Stimulated activated CD4-positive, alpha-beta T cell treated with anti-CD3 and anti-CD28 coated beads, Interleukin-12 subunit alpha, Interleukin-12 subunit beta, amount 100 ng/mL, for 4 hours (primary cell): ENCODE measurements at places on chromosomes 4 and X.

DNA sequence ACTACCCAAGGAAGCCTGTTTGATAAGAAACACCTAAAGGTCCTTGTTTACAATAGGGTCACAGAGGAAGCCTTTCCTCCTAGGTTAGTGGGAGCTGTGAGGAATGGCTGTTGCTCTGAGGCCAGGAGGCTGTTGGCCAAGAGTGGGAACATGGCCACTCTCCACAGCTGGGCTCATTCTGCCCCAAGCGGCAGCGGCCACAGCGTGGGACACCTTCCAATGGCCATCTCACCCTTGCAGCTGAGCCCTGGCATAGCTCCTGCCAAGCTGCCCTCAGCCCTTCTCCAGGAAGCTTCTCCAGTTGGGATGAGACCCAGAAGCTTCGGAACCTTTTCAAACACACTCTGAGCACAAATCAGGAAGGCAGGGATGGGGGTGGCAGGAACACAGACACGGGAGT is 111.8 kb upstream of the MAP3K15 start:
- no peak for DNase-seq

DNA sequence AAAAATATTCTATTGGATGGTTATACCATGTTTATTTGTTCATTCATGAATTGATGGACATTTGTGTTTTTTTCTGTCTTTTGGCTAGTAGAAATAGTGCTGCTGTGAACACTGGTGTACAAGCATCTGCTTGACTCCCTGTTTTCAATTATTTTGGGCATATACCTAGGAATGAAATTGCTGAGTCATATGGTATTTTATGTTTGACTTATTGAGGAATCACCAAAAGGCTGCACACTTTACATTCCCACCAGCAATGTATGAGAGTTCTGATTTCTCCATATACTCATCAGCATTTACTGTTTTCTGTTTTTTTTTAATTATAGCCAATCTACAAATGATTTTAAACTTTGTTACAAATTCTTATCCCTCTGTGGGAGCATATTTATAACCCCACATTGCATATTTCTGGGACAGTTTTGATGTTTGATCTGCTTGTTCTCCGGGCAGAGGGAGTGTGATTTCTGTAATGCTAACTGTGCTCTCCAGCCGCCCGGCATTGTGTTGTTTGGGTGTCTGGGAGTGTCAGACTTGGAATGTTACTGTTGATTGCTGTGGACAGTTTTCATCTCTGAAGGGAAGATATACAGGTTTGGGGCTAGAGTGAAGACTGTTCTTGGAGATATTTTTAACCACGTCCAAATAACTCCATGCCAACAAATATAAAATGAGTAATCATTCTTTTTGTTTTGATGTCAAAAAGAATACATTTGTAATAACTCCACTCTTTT is 60.5 kb upstream of the PGRMC2 start:
- DNase-seq, result no peak

GRCh38 chr4:80875642-80876041 is 154.9 kb upstream of the BMP3 start:
- DNase-seq, result no peak

DNA sequence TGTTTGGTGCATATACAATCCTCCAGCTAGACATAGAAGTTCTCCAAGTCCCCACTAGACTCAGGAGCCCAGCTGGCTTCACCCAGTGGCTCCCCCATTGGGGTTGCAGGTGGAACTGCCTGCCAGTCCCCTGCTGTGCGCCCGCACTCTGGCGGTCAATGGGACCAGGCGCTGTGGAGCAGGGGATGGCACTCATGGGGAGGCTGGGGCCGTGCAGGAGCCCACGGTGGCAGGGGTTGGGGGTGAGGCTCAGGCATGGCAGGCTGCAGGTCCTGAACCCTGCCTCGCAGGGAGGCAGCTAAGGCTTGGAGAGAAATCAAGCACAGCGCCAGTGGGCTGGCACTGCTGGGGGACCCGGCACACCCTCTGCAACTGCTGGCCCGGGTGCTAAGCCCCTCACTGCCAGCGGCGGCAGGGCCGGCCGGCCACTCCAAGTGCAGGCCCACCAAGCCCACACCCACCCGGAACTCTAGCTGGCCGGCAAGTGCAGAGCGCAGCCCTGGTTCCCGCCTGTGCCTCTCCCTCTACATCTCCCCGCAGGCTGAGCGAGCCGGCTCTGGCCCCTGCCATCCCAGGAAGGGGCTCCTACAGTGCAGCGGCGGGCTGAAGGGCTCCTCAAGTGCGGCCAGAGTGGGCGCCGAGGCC is 12.7 kb upstream of the TMPRSS11D start:
- DNase-seq, result no peak

GRCh38 chr4:183589461-183590099 is 69.4 kb downstream of the RWDD4 start:
- no peak for DNase-seq

GRCh38 chrX:66918511-66918910 is 279.6 kb upstream of the EDA2R start:
- DNase-seq, result no peak

DNA sequence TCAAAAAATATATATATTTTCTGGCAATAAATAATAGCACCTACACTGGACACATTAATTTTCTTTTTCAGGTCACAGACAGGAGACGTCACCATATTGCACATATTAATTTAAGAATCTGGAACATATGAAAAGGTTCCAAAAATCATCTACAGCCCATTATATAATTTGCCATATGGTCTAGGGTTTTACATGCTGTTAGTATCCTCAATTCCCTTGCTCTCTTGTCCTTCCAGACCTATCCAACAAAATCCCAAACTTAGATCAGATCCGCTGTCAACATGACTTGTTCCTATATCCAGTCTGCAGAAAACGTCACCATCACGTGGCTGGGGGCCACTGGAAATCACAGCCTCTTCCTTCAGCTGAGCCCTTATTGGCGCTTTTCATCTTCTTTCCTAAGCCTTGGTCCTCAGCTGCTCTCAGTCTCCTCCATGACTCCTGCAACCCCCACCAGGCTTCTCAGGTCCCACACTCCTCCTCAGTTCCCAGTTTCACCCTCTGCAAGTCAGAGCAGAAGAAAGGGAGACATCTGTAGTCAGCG is 192.0 kb upstream of the GATB start:
- DNase-seq, result no peak

DNA sequence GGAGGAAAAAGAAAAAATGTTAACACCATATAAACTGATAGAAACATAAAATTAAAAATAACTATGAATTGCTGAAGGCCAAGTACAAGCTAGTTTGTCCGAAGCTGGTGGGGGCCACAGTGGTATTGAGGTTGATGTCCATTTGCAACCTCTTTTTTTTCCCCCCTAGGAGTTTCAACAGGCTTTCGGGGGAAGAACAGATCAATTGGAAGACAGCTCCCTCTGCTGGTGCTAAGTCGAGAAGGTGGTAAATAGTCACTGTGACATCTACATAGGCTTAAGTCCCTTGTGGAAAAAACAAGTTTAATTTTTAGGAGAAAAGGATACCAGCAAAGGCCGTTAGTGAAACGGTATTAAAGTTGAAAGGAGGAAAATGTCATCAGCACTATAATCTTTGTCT is 115.7 kb upstream of the ZXDA start:
- DNase-seq, result no peak

DNA sequence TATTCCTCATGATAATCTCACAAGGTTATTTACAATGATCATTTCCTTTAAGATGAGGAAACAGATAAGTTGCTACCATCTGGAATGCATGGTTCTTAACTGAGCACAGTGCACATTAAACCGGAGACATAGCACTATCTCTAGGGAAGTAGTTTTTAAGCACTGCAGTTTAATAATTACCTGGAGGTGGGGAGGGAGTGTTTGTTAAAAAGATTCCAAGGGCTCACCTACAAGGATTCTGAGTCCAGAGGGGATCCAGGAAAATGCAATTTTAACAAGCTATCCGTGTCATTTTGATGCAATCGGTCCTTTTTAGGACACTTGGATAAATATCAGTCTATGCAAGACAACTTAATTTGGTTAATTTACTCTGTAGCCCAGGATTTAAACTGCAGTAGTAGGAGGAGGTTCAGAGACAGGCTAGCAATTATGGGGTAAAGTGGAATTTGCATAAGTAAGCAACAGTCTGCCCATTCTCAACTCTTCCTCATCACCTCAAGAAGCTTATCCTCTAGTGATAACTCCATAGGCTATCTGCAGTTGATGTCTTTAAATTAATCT is 2.8 kb upstream of the PDLIM5 start:
- DNase-seq, result no peak

DNA sequence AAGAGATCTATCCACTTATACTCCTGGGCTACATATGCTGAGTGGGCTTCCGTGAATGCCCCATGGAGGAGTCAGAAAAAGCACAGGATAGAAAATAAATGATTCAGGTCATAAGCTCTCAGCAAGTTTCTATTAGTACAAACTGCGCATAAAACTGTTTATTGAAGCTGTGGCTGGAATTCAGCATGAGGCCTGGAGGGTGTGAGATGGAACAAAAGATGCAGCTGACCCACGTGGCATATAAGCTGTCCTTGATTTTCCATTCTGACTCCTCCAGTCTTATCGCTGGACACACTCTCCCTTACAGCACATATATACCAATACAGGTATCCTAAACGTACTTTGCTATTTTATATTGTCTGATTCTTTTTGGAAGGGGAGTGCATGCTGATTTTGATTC is 17.9 kb downstream of the GRXCR1 start:
- DNase-seq, result no peak

DNA sequence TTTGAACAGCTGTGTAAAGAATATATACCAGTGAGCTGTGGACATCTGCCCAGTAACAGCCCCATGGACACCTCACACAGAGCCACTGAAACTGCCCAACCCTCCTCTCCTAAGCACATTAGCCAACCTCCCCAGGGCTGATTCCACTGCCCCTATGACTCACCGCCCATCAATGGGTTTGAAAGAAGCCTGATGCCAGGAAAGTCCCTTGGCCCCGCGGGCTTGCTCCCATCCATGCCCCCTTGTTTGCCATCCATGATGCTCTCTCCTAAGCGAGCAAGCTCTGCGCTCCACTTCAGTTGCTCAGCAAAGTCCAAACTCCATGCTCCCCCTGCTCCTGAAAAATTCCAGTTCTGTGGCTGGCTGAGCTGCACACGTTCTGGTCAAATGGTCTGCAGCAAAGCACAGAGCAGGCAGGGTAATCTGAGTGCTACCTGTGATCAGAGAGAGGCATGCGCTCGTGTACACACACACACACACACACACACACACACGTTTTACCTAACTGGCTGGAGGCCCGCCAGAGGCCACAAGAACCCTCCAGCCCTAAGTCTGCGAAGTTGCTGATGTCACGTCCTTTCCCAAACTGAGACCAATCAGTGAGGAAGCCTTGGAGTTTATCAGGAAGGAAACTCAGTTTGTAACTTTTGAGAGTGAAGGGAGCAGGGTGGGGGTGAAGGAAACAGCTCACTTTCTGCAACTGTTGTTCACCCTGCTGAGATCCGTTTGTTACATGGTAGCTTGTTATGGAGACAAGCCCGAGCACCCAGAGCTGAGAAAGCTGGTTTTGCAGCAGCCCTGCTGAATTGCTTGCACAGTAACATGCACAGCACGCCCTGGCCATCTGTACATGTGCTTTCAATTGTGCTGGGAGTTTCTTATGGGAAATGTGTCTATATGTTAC is at the start of gene ASB9:
TSS of gene ASB9 (minus strand) at position 466 of the 904 bp plus-strand sequence. CDS start at position 257, 209 bp downstream.
- no peak for DNase-seq

- no peak for DNase-seq
Observed at GRCh38 chr4:70062000-70062399, 11.8 kb downstream of the HTN1 start.

DNA sequence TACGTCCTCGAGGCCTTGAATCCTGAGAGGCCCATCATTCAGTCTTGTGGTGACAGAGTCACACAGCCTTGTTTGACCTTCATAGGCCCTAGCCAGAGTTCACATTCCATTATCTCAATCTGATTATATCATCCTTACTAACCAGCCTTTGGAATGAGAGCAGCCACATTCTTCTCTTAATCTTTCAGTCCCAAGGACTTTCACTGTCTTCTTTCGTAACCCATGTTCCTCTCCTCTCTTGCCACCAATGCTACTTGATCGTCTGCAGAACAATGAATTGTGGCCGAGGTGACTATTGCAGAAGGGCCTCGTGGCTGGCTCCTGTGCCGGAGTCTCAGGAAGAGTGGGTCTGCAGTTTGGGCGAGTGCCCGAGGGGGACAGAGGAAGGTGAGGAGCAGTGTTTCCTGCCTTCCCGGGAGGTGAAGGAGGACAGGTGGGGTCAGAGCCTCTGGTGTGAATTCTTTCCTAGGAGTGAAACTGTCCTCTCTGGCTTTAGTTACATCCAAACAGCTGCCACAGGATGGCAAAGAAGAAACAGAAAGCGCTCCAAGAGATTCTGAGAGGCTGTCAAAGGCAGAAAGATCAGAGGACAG is 94.6 kb downstream of the LIMCH1 start:
- no peak for DNase-seq

DNA sequence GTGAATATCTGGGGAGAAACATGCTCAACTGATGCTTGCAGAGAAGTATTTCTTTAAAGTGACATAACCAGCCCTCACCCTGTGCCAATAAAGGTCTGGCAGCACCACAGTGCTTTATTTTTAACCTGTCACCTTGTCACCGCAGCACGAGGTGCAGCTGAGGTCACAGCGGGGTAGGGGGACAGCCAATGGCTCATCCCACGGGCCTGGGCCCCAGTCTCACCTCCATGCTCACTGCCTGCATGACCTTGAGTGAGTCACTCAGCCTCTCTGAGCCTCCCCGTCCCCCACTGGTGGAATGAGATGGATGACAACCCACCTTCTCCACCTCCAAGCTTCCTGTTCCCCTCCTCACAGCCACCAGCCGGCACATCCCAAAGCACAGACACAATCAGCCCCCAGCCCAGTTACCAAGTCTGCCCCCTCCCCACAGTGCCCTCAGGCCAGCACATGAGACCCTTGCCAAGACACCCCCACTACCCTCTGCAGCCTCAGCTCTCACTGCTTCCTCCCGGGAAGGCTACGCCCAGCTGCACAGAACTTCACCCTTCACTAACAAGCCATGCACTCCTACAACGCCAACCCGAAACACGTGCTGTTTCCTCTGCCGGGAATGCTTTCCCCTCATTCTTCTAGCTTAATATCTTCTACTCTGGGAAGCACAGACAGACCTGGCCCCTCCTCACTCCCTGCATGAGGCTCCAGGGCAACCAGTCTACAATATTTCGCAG is 24.9 kb upstream of the MAN2B2 start:
- DNase-seq, result no peak

GRCh38 chrX:8235026-8235425 is 64.0 kb upstream of the VCX2 start:
- DNase-seq, result no peak

GRCh38 chr4:152458801-152459302 is 77.0 kb downstream of the FBXW7 start:
- DNase-seq, result no peak
